Pulmonary artery endothelial cell (primary cell): ENCODE measurements at places on chromosomes 1 and 21. TPM values are rescaled to one million over a fixed set of nuclear protein-coding genes. Genes with fewer than 3 reads are reported as not detected.

The TNN gene
- total RNA-seq, result not detected in 2 replicates

The PI4KB gene
- total RNA-seq, result 39.4 and 50.7 TPM in 2 replicates

The FALEC gene
- total RNA-seq, result 0.20 TPM in 1 of 2 replicates, not detected in the other

The RPL11 gene
- total RNA-seq, result 1,249 and 1,951 TPM in 2 replicates

The IFNLR1 gene
- total RNA-seq, result not detected in 2 replicates

The CHIT1 gene
- total RNA-seq, result not detected in 2 replicates

The KRTAP21-2 gene
- total RNA-seq, result not detected in 2 replicates

The LCE2A gene
- total RNA-seq, result not detected in 2 replicates

The TEDDM1 gene
- total RNA-seq, result not detected in 2 replicates

The VN1R5 gene
- total RNA-seq, result not detected in 2 replicates

The HSPA6 gene
- total RNA-seq, result 0.13 and 0.95 TPM in 2 replicates

The KLHDC8A gene
- total RNA-seq, result not detected in 2 replicates

The NTPCR gene
- 13.0 and 13.8 TPM in 2 replicates for total RNA-seq

The MEX3A gene
- 5.0 and 6.5 TPM in 2 replicates for total RNA-seq

The B3GALT5 gene
- not detected in 2 replicates for total RNA-seq

The TXNDC12 gene
- 22.8 and 28.8 TPM in 2 replicates for total RNA-seq

The SELP gene
- 1.8 and 3.3 TPM in 2 replicates for total RNA-seq

The PM20D1 gene
- 0.04 TPM in 1 of 2 replicates, not detected in the other for total RNA-seq

The SPRR4 gene
- not detected in 2 replicates for total RNA-seq

The RUNX1 gene
- 4.4 and 5.4 TPM in 2 replicates for total RNA-seq

The DNAI4 gene
- 2.5 and 3.6 TPM in 2 replicates for total RNA-seq

The SLFNL1 gene
- 0.20 and 0.28 TPM in 2 replicates for total RNA-seq

The KIF2C gene
- 26.0 and 38.3 TPM in 2 replicates for total RNA-seq

The CD247 gene
- total RNA-seq, result 0.33 and 0.88 TPM in 2 replicates

The THEM5 gene
- total RNA-seq, result not detected in 2 replicates

The IL20 gene
- not detected in 2 replicates for total RNA-seq

The ALX3 gene
- total RNA-seq, result not detected in 2 replicates

The TNFAIP8L2 gene
- total RNA-seq, result 0.13 and 0.35 TPM in 2 replicates

The CNKSR1 gene
- total RNA-seq, result not detected in 2 replicates

The CD84 gene
- not detected in 2 replicates for total RNA-seq

The FCRLB gene
- 0.33 and 0.60 TPM in 2 replicates for total RNA-seq

The FAM110D gene
- total RNA-seq, result 0.67 and 1.3 TPM in 2 replicates

The FCAMR gene
- total RNA-seq, result not detected in 2 replicates

The RNF186 gene
- not detected in 2 replicates for total RNA-seq

The RBP7 gene
- 0.26 TPM in 1 of 2 replicates, not detected in the other for total RNA-seq

The OVAAL gene
- total RNA-seq, result not detected in 2 replicates

The PBX1 gene
- total RNA-seq, result 4.8 and 12.9 TPM in 2 replicates

The MTARC1 gene
- total RNA-seq, result 0.73 and 2.1 TPM in 2 replicates

The AMPD1 gene
- not detected in 2 replicates for total RNA-seq

The PHGDH gene
- total RNA-seq, result 46.4 and 57.1 TPM in 2 replicates

The FAM3B gene
- not detected in 2 replicates for total RNA-seq

The TSPAN2 gene
- 0.39 and 0.86 TPM in 2 replicates for total RNA-seq

The DEPDC1 gene
- 15.7 and 49.6 TPM in 2 replicates for total RNA-seq
